MG63 (cell line): ENCODE measurements at places on chromosomes 16 and 17.

DNA sequence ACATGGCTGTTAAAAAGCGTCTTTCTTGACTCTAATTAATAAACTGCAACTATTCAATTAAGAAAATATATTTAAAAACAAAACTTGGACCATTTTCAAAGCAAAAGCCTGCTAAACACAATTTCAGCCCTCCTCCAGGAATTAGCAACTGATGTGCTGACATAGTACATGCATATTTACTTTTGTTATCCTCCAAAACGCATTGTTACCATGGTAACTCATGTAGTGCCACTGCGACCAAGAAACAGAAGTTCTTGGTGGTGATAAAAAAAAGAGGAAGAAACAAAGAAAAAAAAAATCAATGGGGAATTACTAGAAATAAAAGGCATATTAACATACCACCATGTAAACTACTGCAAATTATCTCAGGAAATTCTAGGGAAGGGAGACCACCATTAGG is 793.4 kb upstream of the CDH8 start:
- DNase-seq = no peak

DNA sequence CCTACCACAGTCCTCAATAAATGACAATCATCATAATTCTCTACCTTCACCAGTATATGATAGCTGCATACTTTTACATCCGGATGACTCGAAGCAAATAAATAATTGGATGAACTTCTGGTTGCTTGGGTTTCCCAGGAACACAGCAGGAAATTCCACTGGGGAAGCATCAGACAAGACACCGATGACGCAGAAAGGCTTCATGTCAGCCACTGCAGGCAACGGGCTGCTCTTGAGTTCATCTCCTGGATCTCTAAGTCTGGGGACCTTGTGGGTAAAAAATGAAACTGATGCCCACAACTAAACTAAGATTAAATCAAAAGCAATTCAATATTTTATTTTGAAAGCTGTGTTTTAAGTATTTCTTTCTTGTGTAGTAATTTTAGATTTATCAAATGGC is 472.1 kb upstream of the C16orf82 start:
- DNase-seq = no peak

GRCh38 chr17:67818110-67819002 is 6.9 kb upstream of the BPTF start:
- DNase-seq = no peak

GRCh38 chr16:15897834-15898254 is 9.4 kb upstream of the CEP20 start:
- DNase-seq = peak; percentile 36

GRCh38 chr17:76538941-76539570 is 788 bp upstream of the PRCD start:
- no peak for DNase-seq

DNA sequence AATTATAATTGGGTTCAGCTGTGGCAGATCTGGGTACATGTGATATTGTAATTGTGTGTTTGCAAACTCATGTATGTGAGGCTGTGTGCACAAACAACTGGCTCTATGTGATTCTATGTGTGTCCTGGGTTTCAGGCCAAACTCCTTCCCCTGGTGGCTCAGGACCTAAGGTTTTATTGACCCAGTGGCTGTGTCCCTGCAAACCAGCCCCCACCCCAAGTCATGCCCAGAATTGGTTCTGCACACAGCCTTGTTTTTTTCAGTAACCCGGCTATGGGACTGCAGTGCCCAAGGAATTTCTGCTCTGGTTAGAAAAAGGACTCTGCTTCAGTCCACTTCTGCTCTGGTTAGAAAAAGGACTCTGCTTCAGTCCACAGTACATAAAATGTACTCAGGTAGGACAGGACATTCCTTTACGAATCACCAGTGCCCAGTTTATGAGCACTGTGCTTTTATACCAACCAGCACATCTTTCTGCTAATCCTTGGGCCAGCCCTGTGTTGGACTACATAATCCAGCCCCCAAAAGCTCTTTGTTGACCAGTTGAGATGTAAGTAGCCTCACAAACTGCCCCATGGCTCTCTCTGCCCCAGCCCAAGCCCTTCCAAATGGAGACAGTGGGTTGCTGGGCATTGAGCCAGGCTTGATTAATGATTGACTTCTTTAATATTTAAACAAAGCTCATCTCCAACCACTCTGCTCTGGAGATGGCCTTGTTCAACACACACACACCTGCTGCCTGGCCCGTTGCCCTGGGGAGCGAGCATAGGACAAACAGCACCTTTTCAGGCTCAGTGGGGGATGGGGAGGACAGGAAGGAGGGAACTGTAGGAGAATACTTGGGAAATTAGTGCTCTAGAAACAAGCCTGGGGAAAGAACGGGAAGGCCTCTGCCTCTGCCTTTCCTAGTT is 2.9 kb upstream of the KCNH6 start:
- DNase-seq = no peak

GRCh38 chr16:30941600-30942425 is 7.1 kb upstream of the ORAI3 start:
- DNase-seq = peak; percentile 63

DNA sequence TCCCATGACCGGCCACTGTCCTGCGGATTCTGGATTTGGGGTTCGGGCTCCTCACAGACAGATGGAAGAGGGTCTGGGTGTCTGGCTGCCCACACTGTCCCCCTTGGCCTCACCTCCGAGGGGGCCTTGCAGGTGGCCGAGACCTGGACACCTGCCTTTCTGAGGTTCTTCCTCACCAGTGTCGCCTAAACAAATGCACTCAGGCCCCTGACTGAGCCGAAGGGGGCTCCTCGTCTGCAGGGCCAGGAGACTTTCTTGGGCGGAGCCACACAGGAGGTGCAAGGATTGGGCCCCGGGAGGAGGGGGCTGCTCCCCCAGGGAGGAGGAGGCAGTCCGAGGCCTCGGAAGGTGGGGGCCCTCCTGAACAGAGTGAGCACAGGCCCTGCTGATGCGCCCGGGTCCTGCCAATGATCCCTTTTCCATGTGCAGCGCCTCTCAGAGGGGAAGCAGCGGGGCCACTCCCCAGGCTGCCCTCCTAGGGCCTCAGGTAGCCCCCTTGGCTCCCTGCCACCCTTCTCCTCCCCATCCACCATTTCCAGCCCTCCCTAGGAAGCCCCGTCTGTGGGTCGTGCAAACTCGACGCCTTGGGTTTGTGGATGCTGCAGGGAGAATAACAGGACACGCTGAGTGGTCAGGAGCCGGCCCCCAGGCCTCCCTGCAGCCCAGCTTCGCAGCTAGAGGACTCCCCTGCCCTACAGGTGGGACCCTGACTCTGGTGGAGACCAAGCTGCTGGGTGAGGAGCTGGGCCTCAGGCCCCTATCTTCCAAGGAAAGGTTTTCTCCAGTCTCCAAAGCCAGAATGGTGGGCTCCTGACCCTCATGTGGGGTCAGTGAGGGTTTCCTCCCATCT is 63.4 kb upstream of the ZNF469 start:
- DNase-seq = no peak

DNA sequence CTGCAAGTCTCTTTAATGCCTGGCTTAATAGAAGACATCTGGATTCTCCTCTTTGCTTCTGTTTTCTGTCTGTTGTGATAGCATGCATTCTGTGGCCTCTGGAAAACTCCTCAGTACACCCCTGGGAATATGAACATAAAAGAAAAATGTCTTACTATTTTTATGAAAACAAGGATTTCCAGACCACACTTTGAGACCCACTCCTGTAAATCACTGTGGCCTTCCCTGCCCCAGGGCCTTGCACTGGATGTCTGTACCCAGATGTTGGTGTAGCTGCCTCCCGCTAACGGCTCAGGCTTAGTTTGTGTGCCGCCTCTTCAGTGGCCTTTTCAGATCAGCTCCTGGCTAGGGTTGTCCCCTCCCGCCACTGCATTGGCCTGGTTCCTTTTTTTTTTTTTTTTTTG is 126.6 kb downstream of the SOCS1 start:
- DNase-seq = no peak

DNA sequence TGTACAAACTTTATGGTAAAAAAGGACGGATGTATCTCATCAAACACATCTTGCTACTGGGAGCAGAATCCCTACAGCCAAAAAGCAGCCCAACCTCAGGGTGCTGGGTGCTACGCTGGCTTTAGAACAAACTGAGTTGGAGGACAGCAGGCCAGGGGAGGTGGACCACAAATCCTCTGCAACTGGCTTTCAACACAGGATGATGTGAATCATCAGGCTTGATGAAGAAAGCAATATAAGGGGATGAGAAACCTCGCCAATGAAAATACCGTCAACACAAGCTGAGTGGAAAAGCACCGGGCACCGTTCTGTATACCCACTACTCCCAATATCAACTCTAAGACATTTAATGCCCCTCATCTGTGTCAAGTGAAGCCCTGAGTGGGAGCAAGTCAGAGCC is 14.3 kb downstream of the HBQ1 start:
- no peak for DNase-seq

DNA sequence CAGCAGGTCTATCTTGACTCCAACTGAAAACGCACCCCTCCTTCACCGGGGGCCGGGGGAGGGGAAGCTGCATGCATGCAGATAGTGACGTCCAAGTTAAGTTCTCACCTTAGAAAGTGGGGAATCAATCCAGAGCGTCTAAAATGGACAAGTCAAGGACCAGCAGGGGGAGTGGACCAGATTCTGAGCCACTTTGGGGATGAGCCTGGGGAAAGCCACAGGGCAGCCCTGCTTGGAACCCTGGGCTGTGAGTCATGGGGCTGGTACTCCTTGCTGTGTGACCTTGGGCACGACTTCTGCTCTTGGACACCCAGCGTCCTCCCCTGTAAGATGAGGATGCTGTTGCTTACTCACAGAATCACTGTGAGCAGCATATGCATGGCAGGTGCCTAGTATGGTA is 9.1 kb downstream of the TNFRSF13B start:
- peak; percentile 67 for DNase-seq
